ENCODE measurements at places on chromosomes 1 and 21.

GRCh38 chr21:26597031-26597430 is 23.9 kb upstream of the CYYR1 start:
- no peak for DNase-seq

GRCh38 chr21:33390479-33390878 is 12.7 kb upstream of the IFNGR2 start:
- DNase-seq = no peak

- no peak for DNase-seq
Measured at GRCh38 chr1:58899587-58900271, 115.9 kb upstream of the JUN start.

GRCh38 chr21:45536301-45537081 is 5.7 kb downstream of the SLC19A1 start:
- DNase-seq = no peak

DNA sequence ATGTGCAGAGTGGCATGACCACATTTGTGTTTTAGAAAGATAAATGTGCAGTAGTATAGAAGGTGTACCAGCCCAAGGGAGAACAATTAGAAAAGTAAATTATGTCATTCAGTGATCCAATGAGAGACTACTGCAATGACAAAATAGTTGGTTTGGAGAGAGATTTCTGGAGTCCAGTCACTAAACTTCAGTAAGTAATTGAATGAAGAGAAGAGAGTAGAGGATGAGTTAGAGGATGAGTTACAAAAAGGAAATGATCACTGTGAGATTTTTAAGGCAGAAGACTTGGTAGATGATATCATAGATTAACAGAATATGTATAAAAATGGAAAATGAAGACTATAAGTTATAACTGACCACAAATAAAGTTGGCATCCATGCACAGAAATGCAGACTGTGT is 8.4 kb downstream of the CR2 start:
- no peak for DNase-seq

GRCh38 chr1:229124520-229125124 is 146.3 kb upstream of the RAB4A start:
- no peak for DNase-seq

GRCh38 chr1:82752046-82752445 is 951.3 kb downstream of the ADGRL2 start:
- no peak for DNase-seq

- no peak for DNase-seq
Measured at GRCh38 chr1:64745986-64746940, 1.4 kb downstream of the RAVER2 start.

GRCh38 chr1:186858923-186859322 is 30.2 kb downstream of the PLA2G4A start:
- DNase-seq = no peak

DNA sequence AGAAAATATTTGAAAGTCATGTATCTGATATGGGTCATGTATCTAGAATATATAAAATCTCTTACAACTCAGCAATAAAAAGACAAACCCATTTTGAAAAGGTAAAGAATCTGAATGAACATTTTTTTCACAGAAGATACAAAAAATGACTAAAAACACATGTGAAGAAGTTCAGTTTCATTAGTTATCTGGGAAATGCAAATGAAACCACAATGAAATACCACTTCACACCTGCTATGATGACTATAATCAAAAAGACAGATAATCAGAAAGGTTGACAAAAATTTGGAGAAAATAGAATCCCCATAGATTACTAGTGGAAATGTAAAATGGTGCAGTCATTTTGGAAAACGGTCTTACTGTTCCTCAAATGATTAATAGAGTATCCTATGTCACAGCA is 631.0 kb downstream of the MRPL39 start:
- DNase-seq = no peak

GRCh38 chr21:22890656-22891055 is 1892.4 kb downstream of the NCAM2 start:
- DNase-seq = no peak

DNA sequence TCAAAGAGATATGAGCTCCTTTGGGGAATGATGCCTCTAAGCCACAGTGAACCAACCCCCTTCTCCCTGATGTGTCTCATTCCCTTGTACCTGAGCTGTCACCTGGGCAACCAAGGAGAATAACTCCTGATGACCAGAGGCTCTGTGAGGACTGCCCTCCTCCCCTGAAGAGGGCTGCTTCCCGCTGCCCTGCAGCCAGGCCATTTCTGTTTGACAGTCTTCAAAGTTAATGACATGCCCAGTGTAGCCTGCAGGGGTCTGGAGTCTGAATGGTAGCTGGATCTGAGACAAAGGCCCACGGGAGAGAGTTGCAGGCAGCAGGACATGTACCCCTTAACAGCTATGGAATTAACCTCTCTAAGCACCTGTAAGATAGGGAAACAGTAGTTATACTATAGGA is 3.4 kb upstream of the SLFNL1 start:
- DNase-seq = no peak

GRCh38 chr21:15731243-15731613 is 1.4 kb downstream of the USP25 start:
- peak; percentile 28 for DNase-seq

GRCh38 chr1:161884475-161884874 is 118.4 kb downstream of the ATF6 start:
- no peak for DNase-seq

- no peak for DNase-seq
Measured at GRCh38 chr1:32346532-32347157, 10.6 kb upstream of the MARCKSL1 start.

DNA sequence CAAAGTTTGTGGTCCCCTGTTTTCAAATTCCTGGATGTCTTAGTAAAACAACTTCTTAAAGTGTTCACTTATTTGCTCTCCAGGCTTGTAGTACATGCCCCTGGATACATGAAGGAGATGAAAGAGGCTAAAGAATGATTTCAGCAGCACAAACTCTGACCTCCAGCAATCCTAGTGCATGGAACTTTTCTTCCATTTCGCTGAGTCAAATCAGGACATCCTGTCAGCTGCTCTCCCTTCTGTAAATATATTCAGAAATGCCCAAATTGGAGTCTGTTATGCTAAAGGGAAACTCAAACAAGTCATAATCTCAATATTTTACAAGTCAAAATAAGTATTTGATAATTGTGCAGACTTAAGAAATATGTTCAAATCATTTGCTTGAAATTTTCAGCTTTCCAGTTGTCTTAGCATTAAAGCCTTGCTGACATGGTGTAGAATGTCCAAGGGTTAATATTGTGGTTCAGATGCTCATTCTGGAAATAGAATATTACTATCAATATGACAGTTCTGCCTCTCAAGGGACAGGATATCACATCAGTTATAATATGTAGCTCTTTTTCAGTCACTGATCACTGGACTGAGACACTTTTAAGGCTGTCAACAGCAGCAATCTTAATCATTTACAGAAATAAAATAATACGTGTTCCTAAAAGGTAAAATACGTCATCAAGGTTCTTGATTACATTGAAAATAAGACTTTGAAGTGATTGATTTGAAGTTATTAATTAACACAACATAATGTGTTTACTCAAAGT is 1157.3 kb downstream of the PLA2G4A start:
- no peak for DNase-seq

DNA sequence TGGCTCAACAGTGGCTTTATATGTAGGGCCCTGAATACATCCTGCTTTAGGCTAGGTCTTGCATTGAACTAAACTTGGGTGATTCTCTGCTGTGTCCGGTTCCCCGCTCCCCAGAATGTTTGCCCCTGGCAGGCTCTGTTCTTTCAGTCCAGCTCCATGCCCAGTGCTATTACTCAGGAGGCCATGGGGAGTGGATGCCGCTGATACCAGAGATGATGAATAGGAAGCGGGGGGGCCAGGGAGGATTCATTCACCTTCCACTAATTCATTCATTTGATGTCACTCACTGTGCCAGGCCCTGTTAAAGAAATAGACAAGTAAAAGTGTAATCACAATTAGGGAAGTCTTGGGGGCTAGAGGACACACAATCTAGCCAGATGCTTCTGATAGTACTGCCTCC is 83.8 kb downstream of the TMEM53 start:
- no peak for DNase-seq

GRCh38 chr1:3056641-3057040 is 12.4 kb upstream of the PRDM16 start:
- no peak for DNase-seq

DNA sequence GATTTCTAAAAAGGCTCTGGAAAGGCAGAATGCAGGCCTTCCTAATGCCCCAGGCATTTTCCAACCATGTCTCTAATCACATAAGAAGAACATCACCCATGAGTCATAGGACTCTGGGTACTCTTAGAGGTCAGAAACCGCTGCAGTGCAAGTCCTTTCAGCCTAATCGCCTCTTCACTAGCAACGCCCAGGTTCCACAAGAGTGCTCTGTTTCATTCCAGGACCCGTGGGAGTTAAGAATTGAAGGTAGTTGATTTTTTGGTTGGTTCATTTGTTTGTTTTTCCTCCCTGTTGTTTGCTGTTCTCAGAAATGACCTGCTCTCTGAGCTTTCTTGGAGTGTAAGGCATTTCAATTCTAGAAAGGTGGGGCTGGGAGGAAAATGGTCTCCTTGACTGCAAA is 123.2 kb downstream of the NR5A2 start:
- peak; percentile 84 for DNase-seq

DNA sequence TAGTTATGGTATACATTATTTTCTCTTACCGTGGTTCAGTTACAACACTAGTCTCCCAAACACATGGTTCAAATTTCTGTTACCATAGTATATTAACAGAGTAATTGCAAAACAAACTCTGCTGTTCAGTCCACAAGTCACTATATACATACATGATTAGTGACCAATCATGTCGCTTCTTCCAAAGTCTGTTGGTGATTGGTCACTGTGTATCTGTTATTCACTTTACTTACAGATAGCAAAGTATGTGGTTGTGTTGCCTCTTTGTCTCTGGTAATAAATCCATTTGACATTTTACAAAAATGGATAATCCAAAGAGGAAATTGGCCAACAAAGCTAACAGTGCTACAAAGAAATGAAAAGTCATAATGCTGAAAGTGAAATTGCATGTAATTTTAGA is 107.2 kb downstream of the RABGAP1L start:
- peak; percentile 38 for DNase-seq

DNA sequence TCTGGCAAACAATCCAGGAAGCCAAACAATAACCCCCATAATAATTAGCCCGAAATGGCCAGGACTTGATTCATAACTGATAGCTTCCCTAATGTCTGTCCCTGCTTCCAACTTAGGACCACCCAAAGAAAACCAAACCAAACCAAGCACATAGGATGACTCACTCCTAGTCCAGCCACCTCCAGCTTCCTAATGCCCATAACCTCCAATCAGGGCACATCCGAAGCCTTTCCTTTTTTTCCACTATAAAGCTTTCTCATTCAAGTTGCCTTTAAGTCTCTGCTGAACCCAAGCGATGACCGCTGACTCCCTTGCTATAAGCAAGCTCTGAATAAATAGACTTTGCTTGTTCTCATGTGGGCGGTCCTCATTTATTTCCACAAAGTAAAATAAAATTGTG is 40.4 kb downstream of the PCNX2 start:
- no peak for DNase-seq

DNA sequence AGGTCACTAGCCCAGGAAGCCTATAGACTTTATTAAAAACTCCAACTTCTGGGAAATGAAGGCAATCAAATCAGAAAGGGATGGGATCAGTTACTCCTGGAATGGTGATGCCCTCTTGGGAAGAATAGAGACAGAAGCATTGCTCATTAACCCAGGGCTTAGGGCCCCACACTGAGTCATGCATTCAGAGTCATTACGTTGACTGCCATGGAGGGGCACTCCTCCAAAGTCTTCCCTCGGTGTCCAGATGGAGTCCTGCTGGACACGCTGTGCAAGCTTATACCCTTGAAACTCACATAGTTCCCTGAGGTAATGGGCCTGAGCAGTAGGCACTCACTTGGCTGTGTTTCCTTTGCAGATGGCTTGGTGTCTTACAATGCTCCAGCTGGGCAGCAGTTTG is 35.2 kb upstream of the HSD17B7 start:
- DNase-seq = no peak

DNA sequence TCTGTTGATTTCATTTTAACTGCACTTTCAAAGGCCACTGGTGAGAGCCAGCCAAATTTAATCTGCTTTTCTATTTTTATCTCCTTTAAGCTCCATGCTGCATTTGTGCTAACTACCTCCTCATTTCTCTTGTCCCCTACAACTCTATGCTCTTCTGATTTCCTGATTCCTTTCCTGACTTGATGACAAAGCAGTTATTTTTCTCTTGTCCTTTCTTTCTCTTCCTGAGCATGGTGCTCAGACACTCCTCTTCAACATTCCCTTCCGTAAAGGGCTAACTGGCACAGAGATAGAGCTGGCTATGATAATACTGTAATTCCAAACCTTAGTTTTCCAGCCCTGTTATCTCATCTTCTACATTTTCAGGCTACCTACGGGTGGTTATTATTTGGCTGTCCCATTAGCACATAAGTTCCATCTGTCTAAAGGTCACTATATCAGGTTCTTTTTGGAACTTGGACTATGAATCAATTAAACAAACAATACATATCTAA is 6.8 kb upstream of the BCAS2 start:
- DNase-seq = no peak

DNA sequence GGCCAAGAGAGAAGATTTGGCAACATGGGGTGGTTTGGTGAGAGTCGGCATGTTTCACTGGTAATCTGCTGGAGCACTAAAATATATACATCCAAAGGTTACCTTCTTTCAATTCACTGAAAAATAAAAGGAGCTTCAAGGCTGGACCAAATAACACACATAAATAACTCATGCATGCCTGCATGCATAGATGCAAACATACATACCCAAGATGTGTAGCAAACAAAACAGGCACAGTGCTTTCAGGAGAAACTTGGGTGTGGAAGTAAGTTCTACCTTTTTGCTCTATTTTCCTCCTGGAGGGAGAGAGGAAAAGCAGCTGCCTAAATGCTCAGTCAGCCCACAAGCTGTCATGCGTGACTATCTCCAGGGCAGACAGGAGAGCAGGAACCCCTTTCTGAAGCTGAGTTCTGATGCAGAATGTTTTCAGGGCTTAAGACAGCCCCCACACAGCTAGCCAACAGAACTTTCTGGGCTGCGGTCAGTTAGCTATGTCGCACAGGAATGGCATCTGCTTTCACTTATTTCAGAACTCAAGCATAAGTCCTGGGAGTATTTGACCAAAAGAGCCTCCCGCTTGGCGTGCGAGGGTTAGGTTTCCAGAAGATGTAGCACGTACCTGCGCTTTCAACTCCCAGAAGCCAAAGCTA is 166.2 kb downstream of the TOMM20 start:
- DNase-seq = peak; percentile 98

- DNase-seq = no peak
Measured at GRCh38 chr1:94319319-94320102, 82.1 kb upstream of the ARHGAP29 start.

DNA sequence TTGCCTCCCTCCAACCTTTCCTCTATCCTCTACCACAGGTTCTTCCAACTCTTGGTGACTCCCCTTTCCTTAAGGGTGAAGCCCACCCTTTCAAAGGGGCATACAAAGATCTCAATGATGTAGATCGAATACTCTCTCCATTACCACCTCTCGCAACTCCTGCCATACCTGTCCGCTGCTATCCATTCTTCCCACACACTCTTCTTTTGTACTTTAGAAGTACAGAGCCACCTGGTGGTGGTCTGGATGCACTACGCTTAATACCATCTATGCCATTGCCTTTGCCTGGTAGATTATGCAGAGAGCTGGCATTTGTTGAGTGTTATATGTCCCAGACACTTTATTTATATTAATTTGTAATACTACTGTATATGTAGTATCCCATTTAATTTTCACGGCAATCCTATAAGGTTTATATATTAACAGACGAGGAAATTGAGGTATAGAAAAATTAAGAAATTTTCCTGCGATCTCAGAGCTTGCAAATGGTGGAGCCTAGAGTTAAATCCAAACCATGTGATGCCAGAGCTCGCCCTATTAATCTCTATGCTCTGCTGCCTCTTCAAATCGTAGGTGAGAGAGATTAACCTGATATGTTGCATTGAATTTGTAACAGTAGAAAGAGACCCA is 22.9 kb downstream of the TSHB start:
- DNase-seq = peak; percentile 76

All from adipocyte (in vitro differentiated cells).